Natural killer cell treated with Interleukin-12 subunit alpha and Interleukin-12 subunit beta and Interleukin-15 and Interleukin-18, amount 100 ng/mL, for 72 hours (primary cell): ENCODE measurements at places on chromosomes 16 and 17.
A peak's percentile ranks its signal among the peaks of the same experiment; 100 is the strongest.

GRCh38 chr17:71667661-71668060 lies 453.2 kb upstream of the SOX9 start:
- no peak for DNase-seq

DNA sequence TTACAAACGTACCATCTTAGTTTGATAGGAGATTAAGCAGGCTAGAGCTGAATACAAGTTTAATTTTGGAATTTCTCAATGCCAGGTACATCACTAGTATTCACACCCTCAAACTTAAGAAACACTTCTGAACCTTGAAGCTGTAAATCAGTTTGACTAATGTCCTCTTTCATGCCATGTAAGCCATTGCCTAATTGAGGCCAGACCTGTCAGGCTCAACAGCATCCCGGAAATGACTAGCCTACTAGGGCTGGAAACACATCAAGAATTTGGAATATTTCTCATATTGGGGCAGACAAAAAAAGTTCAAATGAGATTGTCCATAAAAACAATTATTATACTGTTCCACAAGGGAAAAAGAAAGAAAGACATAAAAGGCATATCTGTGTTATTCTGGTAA lies 1.7 kb downstream of the USP32 start:
- DNase-seq, result no peak

DNA sequence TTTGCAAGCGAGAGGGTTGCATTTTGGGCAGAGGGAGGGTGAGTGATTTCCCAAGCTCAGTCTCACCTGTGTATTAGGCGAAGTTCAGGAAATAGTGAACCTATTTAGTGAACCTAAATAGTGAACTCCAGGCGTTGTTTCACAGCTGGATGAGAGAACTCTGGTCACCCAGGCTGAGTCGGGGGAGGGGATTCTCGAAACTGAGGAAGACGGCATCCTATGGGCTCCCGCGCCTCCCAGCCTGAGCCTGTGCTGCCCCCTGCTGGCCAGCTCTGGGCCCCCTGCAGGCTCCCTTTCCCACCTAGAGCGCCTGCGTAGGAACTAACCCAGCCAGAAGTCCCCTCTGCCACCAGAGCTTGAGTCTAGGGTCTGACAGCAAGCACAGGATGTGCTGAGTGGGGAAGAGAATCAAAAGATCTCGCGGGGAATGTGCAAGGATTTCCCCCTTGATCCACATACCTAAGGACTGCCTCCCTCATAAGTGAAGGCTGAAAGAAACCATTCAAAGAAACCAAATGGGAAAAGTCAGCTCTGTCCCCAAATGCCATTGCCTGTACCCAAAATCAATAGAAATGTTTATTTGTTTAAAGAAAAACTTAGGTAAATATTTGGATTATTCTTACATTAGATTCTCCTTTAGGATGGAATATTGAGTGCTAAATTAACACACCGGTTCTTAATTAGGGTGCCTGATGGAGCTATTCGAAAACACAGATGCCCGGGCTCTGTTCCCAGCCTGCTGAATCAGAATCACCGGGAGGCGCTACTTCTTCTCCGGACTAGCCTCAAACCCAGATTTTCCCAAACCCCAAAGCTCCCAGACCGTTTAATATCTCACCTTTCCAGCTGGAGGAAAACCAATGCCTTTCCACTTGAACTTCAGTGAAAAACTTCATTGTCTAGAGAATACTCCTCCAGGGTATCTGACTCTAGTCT lies 14.8 kb upstream of the MARVELD3 start:
- DNase-seq, result peak; percentile 74

DNA sequence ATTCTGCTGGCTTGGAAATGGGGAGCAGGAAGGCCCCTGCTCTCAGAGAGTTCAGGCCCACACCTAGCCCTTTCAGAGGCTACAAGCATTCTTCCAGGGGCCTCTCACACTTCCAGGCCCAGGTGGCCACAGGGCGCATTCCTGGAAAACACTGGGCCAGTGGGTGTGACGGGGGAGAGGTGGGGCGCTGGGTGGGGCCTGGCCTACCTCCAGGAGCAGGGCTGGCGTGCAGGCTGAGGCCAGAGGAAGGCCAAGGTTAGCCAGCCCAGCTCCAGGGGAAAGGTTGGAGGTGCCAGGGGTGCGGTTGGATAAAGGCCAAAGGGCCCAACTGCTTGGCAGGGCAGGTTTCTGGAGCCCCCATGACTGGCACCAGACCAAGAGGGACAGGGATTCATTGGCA lies 198.2 kb downstream of the MAF start:
- DNase-seq, result no peak

GRCh38 chr16:86664522-86665318 lies 86.4 kb downstream of the FOXL1 start:
- peak; percentile 87 for DNase-seq

- no peak for DNase-seq
These were observed 3.3 kb upstream of the MBTPS1 start for GRCh38 chr16:84120023-84120422.

DNA sequence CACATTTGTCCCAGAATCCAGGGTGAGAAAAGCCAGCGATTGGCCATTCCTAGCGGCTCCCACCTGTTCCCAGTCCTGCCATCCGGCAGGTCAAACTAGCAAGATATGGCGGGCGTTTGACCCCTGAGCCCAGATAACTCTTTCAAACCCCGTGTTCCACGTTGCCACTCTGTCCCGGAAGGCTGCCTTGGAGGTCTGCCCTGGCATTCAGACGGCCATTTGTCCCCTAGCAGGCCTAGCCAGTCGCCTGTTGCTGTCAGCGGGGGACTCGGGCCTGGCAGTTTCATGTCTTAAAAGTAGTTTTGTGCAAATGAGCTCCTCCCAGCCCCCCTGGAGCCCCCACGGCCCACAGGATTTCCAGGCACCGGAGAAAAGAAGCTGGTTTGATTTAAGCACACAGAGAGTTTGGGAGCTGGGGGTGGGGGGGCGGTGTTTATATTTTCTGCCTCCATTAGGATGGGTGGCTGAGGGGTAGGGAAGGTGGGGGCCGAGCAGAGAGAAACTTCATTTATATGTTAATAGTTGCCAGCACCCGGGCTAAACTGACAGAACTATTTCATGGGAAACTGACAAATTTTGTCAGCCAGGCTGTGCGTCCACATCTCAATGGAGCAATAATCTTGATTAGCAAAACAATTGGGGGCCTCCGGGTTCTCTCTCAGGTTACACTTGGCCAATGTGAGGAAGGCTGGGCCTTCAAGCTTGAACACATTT lies 240.9 kb upstream of the SALL1 start:
- DNase-seq, result no peak

GRCh38 chr16:15502041-15502725 lies 67.8 kb downstream of the BMERB1 start:
- no peak for DNase-seq

DNA sequence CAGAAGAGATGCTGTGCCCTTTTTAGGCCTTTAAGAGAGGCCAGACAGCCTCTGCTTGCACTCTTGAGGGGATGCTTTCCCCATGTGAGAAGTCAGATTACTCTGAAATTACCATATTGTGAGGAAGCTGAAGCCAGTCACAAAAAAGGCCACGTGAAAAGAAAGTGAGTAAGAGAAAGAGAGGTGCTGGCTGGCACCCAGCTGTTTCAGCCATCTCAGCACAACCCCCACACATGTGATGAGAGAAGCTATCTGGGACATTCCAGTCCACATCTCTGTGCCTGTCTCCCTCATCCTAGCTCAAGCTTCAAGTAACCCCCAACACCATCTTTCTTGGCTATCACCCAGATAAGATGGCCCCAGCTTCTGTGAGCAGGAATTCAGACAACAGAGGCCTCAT lies 131.4 kb downstream of the HS3ST2 start:
- no peak for DNase-seq

DNA sequence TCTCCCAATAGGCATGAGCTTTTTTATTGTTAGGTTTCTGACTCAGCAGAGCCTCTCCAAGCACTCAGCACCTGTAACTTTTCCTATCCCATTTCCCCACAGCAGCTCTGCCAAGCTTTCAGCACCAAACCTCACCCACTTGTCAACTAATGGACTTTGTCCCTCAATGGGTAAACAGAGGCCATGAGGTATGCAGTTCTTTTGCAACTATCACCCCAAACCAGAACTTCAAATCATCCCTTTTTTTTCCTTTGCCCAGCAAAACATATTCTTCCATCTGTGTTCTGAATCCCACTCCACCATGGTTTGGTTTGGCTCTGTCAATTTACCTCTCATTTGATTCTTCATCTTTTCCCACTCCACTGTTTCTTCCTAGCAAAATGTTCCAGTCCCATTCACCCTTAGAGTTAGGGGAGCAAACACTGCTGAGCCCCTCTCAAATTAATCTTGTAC lies 58.1 kb downstream of the TOX3 start:
- no peak for DNase-seq

- DNase-seq, result no peak
These were observed 1.6 kb downstream of the MPO start for GRCh38 chr17:58279016-58279711.
